ENCODE measurements at places on chromosomes 1 and 21.

- no peak for DNase-seq
Observed at GRCh38 chr1:204232526-204232925, 18.7 kb upstream of the GOLT1A start.

GRCh38 chr1:63674238-63674864 is 81.1 kb downstream of the PGM1 start:
- DNase-seq: peak; percentile 91

DNA sequence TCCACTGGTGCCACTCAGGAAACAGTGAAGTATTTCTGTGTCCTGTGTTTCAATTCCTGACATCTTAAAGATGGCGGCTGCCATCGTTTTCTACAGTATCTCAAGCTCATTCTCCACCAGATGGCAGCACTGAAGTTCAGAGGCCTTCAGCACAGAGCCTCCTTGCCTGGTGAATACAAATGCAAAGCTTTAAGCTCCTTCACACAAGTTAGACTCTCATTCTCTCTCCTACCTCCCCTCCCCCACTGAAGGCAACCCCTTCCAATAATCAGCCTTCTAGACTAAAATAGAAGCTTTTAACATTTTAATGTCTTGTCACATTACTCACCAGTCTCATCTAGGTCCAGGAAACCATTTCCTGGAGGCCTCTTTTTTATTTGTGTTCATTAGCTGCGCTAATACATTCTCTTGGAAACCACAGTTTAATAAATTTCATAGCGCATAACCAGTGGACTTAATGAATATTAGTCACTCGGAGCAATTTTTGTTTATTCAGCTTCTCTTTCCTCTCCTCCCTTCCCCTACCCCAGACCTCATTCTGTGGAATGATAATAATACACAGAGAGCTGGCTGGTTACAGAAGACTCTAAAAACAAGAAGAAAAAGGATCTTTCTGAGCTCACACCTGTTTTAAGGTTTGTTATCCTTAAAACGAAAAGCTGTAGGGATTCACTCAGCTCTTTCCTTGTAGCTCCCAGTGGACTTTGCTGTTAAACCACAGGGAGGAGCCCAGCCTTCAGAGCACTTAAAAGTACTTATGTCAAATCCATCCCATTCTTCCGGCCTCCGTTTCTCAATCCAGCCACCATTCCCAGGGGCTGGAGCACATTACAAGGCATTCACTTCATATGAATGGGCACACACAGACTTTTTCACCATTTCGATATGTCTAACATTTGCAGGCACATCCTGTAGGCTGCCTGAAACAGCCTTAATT is 384.9 kb downstream of the HLX start:
- peak; percentile 88 for DNase-seq

GRCh38 chr21:33657124-33657820 is 15.0 kb downstream of the ITSN1 start:
- DNase-seq: no peak

GRCh38 chr1:66270119-66270812 is 263.7 kb upstream of the SGIP1 start:
- no peak for DNase-seq

GRCh38 chr21:26967062-26967913 is at the start of gene ADAMTS5:
Gene ADAMTS5, minus strand, starts transcription at chr21:26967088. Its CDS starts 697 bp downstream, at chr21:26966391.
- peak; percentile 90 for DNase-seq

DNA sequence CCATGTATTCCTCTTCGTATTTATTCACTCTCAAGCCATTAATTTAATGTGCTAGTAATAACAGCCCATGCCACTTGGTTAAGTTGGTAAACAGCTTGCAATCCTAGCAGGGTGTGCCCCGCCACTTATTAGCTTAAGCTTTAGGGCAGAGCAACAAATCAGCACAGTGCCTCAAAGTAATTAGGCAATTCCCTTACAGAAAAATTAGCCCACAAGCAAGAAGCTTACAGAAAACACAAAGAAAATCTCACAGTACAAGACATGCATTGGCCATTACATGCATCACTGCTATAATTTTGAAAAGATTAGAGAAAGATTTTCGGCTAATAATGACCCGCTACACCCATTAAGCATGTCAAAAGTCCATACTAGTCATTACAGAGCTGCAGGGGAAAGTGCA is 47.6 kb downstream of the TGFB2 start:
- DNase-seq: no peak

GRCh38 chr1:55420929-55421716 is 206.0 kb upstream of the USP24 start:
- DNase-seq: no peak

- peak; percentile 60 for DNase-seq
Observed at GRCh38 chr1:191752342-191752741, 405.9 kb upstream of the RGS18 start.

GRCh38 chr1:231153726-231154125 is 8.1 kb upstream of the TRIM67 start:
- no peak for DNase-seq

DNA sequence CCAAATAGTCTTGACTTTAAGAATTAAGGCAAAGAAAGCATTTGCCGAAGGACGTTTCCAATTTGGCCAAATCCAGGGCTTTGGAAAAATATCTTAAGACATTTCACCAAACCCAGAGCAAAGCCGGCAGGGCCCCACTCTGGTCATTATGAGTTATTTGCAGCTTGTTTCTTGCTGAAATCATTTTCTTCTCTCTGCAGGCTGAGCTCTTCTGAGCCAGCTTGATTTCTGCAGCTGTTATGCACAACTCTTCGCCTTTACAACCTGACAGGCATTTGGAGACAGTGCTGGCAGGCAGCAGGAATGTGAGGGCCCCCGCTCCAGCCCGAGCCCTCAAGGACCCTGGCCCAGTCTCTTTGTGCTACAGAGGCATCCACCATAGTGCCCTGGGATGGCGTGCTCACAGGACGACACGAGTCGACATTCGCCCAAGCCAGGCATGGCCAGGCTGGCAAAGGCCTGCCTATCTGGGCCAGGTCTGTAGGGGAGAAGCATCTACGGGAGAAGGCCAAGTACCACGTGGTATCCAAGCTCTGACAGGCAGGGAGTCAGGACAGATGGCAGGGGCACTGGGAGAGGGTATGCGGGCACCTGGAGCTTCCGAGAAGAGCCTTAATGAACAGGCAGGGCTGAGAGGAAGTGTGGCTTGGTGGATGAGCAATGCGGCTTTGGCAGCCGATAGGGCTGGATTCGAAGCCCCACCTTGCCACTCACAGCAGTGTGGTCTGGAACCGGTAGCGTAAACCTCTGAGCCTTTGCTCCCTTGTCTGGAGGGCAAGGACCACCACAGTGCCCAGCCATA is 32.3 kb downstream of the SYF2 start:
- no peak for DNase-seq

DNA sequence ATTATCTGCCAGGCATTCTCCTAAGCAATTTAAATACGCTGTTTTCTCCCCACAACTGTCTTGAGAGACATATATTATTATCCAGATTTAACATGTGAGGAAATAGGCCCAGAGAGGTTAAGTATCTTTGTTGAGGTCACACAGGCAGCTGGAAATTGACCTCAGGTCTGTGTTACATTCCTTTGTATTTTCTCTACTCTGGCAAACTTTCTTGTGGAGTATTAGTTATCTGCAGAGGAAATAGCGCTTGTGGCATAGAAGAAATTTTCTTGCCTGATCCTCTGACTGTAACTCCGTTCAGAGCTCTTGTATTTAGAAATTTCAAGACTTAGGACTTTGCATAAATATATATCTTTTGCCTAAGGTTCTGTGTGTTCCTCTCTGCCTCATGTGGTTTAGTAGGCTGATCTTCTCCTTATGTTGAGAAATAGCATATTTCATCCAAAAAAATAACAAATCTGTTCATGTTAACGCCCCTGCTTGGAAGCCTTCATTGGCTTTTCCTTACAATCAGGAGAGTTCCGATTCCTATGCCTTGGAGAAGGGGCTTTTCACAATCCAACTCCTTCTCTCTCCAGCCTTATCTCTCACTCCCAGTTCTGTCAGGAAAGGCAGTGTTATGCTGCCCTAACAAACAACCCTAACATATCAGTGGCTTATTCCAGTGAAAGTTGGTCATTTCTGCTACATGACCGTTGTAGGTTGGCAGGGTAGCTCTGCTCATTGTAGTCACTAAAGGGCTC is 2.5 kb upstream of the JUN start:
- no peak for DNase-seq

DNA sequence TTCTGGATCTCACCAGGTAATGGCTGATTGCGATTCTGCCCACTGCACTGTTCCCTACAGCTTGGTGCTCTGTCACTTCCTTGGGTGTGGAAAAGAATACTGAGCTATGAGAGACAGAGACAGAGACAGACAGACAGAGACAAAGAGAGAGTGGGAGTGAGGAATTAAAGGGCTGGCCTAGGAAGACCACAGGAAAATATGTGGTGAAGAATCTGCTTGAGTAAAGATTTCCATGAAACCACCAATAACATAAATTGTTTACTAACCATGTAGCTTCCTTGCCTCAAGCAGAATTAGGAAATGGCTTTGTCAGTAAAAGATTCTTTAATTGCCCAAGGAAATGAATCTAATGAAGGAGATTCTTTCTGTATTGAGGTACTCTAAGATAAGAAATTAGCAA is 54.4 kb downstream of the MPZL1 start:
- DNase-seq: no peak

- DNase-seq: peak; percentile 70
Observed at GRCh38 chr1:56029319-56030003, 549.9 kb downstream of the PLPP3 start.

- no peak for DNase-seq
Observed at GRCh38 chr1:235998812-235999211, 66.1 kb downstream of the NID1 start.

- DNase-seq: no peak
Observed at GRCh38 chr1:192807211-192808162, 1.4 kb upstream of the RGS2 start.

- peak; percentile 74 for DNase-seq
Observed at GRCh38 chr21:38804789-38805327, 871 bp upstream of the ETS2 start.

DNA sequence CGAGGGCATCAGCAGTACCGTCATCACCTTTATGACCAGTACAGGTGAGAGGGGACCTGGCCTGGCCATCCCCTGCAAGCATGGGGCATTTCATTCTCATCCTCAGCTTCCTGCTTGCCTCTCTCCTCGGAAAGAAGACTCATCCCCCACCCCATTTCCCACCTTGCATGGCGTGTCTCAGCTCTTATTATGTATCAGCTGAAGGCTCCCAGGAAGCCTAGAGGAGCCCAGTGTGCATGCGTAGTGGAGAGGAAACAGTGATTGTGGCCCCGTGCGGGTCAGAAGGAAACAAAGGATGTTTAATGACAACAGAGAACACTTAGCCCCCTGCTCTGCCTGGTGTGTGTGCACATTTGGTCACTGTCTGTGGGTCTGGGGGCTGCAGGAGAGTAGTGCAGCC is 40.3 kb upstream of the CNTN2 start:
- no peak for DNase-seq

DNA sequence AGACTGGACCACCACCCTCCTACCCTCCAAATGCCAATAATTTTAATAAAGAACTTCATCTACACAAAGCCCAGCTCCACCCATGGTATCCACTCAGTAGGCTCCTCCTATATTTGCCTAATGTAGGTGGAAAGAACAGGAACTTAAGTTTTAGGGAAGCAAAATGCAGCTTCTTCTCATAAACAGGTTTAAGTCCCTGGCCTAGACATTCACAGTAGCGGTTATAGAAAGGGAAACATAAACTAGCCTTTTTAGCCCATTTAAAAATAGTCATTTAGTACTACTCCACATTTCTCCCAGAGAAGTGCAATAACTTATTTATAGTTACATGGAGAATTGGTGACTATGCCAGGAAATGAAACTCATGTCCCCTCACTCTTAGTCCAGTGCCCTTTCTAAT is 56.6 kb upstream of the CPLANE2 start:
- no peak for DNase-seq

DNA sequence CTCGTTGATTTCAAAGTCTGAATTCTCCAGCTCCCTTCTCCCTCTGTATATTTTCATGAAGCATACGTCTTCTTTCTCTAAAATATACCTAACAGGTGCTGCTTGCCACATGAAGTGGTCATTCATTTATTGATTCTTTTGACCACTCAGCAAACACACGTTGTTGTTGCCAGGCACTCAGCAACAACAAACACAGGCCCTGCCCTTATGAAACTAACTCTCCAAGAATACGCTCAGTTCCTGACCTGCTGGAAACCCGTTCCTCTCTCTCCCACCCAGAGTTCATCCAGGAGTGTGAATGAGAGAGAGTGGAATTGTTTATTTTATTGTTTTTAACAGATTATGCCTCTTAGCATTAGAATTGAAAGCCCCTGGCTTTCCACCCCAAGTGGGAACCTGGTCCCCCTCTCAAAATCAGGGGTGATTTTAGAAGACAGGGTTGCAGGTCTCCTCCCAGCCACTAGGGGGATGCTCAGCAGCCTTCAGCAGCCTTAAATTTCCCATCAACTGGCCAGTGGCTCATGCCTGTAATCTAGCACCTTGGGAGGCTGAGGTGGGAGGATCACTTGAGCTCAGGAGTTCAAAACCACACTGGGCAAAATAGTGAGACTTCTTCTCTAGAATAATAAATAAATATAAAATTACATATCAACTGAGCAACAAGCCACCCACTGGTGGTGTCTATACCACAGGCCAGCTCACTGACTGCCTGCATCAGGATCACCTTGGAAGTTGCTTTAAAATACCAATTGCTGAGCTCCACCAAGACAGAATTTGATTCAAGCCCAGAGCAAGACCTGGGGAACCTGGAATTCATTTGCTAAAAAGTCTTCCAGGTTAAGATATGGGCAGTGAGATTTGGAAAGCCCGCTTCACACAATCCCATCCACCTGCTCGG is 181.0 kb upstream of the KLHDC7A start:
- DNase-seq: peak; percentile 81
